Right ventricle myocardium superior (tissue), 1 donor: ENCODE measurements at places on chromosomes 6 and 20. TPM values are rescaled to one million over a fixed set of nuclear protein-coding genes. Genes with fewer than 3 reads are reported as not detected.

DNA sequence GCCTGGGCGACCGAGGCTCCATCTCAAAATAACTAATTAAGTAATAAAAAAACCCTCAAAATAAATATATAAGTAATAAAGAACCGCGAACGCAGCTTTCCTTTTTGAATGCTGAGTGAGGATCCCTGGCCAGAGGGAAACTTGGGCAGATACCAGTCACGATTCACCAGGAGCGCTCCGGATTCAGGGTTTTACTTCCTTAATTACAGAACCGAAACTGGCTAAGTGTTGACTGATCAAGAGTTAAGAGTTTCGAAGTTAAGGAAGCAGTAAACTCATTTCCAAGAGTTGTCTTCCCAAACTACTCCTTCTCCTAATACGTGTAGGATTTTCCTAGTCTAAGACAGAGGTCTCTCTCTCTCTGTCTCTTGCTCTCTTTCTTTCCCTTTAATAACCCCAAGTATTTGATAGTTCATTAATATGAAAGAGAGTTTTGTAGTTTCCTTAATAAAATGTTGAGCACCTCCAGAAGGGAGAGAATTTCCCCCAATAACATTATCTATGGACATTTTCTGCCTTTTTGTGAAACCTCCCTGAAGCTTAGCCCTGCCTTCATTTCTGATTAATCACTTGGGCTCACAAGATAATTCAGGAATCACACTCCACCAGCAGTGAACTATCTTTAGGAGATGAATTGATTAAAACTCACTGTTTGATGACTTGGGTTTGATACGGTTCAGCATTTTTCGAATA, 61.4 kb upstream of the ZNF217 start:
- DNase-seq: no peak

GRCh38 chr6:35194390-35194789, 19.4 kb upstream of the SCUBE3 start:
- no peak for DNase-seq

TMEM244 gene
- total RNA-seq: not detected

DNA sequence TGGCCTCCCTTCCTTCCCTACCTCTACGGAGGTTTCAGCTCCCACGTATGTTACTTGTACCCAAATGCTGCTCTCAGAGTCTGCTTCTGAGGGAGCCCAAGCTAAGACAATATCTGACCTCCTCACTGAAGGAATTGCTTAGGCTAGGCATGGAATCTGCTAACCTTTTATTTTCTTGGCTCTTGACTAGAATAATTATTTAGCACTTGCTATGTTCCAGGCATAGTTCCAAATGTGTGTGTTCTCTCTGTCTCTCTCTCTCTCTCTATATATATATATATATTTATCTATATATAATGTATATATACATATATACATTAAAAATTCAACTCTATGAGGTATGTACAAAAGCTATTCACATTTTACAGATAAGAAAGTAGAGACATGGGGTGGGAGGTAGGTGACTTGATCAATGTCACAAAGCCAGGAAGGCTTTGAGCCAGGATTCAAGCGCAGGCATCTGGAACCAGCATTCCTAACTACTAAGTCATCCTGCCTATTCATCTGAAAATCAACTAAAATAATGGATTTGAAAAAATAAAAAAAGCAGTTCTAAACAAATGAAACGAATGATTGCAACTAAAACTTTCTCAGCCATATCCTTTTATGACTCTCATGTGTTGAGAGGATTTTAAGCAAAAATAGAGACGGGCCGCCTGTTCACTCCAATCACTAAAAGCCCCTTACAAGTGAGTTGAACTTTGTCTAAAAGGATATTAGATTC, 189.7 kb upstream of the JAG1 start:
- DNase-seq: peak; percentile 42

DNA sequence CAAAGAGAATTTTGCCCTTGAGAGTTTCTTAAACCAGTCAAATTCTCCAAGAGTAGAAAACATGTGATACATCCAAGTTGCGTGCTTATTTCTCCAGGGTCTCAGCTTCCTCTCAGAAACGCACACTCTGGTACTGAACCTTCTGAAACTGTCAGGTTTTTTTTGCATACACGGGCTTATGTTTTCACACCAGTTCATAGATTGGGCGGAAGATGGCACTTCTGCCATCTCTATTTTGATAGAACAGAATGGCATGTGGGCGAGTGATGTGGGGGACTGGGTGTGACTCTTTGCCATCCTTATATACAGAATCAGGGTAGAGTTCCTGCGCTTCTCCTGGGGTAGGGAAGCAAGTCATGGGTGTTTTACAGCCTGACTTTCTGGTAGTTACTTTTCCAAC, 56.4 kb downstream of the ADTRP start:
- DNase-seq: no peak

KCNQ5 gene
- not detected for total RNA-seq

DNA sequence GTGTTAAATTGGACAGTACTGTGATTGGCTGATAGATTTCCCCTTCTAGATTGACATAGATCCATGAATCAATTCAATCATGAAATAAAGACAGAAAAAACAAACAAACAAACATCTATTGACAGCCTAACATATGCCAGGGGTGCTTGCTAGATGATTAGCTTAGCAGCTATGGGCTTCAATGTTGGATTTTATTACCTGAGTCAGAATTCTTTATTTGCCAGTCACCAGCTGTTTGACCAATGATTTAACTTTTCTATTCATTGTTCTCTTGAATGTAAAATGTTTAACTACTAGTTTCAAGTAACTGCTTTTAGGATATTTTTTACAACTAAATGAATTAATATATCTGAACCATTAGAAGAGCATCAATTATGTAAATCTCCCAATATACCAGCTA, 901.3 kb upstream of the CITED2 start:
- no peak for DNase-seq
